ENCODE measurements at places on chromosomes 7 and 10.

DNA sequence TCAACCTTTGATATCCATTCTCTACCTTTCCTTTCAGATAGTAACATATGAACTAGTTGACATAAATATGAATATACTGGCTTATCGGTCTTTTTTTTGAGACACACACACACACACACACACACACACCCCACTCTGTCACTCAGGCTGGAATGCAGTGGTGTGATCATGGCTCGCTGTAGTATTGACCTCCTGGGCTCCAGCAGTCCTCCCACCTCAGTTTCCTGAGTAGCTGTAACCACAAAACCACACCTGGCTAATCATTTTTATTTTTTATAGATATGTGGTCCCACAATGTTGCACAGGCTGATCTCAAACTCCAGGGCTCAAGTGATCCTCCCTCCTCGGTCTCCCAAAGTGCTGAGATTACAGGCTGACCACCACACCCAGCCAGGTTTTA is 14.2 kb upstream of the NT5C3A start:
- DNase-seq, result no peak

GRCh38 chr7:84105586-84105985 is 89.0 kb downstream of the SEMA3A start:
- no peak for DNase-seq

DNA sequence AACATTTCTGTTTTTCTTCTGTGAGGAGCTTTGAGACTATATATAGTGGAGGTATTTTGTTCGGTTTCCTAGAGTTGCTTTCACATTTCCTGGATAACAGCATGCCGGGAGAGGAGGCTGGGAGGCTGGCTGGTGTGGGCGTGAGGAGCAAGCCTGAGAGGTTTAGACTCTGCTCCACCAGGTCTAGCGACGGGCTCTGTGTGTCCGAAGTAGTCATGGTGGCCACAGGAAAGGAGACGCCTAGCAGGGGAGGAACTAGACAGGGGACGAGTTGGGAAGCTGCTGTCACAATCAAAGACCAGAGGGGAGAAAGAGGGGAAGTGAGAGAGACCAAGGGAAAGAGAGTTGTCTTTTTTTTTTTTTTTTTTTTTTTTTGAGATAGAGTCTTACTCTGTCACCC is 19.6 kb downstream of the PTPRE start:
- no peak for DNase-seq

GRCh38 chr10:131679926-131680325 is 220.9 kb upstream of the PPP2R2D start:
- no peak for DNase-seq
